ENCODE measurements at places on chromosomes 1 and 21.
A peak's percentile ranks its signal among the peaks of the same experiment; 100 is the strongest.

DNA sequence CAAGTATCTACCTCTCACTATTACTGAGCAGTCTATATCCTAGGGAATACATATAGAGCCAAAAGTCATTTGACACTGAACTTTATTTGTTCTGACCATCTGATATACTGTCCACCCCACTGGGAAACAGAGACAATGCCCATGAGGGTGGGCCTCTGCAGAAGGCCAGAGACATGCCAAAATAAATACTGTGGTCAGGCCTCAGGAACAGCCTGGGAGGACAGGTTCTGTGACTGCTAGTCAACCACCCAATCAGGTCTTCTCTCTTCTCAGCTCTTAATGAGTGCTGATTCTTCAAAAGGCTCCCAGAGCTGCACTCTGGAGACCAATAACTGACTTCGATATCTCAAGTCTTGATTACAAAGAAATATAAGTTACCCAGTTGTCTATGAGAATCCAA, 5.5 kb upstream of the ANKRD35 start:
- DNase-seq = peak; percentile 44

DNA sequence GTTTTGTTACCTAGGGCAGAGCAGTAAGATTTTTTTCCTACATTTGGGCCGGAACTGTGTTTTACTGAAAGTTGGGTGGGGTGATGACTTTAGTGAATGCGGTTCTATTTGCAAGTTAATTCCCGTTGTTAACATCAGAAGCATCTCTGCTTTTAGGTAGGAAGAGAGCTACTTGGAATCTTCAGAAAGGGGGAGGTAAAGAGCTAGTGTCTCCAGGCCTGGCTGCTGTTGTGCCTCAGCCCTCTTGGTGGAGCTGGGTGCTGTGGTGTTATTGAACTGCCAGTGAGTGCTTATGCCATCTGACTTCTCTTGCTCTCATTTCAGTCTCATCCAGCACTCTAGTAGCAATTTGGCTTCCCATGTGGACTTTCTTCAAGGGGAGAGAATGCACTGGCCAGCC, 3.4 kb downstream of the KDM4A start:
- no peak for DNase-seq

- DNase-seq = no peak
These were observed 18.3 kb downstream of the HYI start for GRCh38 chr1:43435146-43436145.

GRCh38 chr1:11388617-11389016, 90.3 kb upstream of the DISP3 start:
- no peak for DNase-seq

DNA sequence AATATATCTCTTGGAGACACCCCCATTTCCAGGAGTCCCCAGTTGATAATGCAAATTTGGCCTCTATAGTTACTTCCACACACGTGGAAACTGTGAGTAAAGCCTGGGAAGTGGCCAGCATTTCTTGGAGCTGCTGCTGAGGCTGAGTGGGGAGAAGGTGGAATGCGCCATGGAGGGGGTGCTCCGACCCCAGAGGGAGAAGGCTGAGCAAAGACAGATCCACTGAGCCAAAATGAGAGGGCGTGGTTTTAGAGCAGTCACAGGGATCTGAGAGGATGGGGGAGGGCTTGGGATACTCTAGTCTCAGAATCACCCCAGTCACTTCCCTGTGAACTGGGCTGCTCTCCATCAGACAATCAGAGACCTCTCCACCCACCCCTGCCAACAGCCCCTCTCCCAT, 38.7 kb downstream of the TRIM62 start:
- no peak for DNase-seq

- no peak for DNase-seq
These were observed 21.8 kb downstream of the ADARB1 start for GRCh38 chr21:45096217-45096616.

DNA sequence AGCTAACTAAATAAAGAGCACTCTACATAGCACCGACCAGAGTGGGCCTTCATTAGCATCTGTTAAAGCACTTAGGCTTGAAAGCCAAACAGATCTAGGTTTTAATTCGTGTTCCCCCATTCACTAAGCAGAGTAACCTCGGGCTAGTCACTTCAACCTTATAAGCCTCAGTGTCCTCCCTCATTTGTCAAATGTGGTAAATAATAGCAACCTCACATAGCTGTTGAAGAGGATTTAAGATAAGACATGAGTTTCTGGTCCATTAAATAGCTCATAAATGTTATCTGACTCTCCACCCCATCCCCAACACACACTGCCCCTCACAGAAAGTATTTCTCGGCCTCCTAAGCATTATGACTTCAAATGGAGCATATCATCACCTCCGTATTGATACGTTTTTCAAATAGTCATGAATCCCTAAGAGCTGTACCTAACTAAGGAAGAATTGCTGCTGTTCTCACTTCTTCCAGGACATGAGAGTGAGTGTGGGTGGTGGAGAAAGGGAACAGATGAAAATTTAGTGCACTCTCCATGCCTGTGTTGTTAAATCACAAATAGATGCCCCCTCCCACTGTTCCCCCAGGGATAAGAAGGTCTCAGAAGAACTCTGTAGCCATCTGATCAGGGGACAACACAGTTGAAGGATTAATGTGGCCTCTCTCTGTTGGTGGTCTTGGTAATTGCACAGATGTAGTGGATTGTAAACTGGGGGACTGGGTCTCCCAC, 47.6 kb downstream of the PLPP3 start:
- no peak for DNase-seq

GRCh38 chr1:206952171-206952570, 5.9 kb upstream of the PIGR start:
- peak; percentile 59 for DNase-seq

DNA sequence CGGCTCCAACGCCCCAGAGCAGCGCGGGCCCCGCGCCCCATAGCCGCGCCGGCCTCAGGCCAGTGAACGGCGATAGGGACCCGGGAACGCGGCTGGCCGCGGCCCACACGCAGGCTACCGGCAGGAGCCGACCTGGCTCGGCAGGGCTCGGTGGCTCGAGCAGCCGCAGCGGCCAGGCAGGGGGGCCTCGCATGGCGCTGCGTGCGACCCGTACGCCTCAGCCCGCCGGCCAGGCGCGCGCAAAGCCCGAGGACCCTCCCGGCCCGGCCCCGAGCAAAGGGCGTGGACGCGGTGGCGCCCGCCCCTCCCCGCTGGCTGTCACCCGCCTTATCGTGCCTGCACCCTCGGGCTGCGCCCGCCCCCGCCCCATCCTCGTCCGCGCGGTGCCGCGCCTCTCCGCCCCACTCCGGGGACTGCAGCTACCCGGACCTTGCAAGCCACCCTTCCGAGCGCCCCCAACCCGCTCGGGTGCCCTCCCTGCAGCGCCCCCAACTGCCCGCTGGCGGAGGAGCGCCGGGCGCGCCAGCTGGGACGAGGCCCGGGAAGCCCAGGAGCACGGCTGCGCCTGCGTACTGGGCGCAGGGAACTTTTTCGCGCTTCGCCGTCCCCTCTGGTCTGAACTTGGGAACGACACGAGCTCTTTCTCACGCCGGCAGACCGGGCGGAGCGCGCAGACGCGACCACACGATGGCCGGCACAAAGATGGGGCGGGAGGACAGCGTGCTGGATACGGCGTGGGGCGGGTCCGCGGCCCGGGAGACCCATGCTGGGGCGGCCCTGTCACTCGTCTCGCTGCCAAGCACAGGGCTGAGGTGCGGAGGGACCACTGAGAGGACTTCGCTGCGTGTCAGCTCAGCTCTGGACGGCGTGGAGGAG, at the start of gene ABCB10:
Gene ABCB10, minus strand, starts transcription at position 248 of the 876 bp plus-strand sequence. Its CDS starts 55 bp downstream, at position 193.
- peak; percentile 72 for DNase-seq

DNA sequence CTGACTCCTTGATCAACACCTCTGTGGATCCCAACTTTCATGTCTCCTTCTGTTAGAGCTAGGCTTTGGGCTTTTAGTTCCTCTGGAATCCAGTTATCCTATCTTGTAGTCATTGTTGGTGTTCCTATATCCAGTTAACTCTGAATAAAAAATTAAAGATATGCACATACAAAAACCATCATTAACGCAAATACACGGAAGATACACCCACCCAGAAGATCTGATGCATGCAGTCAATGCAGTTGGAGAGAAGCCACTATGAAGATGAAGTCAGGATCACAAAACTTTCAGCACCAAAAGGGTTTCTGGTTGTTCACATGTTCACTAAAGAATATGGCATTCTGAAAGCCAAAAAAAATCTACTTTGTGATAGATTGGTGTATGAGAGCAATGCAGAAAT, 123.6 kb upstream of the LHX8 start:
- no peak for DNase-seq

DNA sequence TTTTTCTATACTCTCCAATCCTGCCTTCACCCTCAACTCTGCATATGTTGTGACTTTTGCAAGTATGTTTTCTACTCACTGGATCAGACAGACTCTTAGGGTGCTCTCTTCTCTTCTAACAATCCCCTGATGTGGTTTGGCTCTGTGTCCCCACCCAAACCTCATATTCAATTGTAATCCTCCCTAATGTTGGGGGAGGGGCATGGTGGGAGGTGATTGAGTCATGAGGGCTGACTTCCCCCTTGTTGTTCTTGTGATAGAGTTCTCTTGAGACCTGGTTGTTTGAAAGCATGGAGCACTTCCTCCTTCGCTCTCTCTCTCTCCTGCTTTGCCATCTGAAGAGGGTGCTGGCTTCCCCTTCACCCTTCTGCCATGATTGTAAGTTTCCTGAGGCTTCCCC, 148.9 kb upstream of the IGSF21 start:
- DNase-seq = no peak

DNA sequence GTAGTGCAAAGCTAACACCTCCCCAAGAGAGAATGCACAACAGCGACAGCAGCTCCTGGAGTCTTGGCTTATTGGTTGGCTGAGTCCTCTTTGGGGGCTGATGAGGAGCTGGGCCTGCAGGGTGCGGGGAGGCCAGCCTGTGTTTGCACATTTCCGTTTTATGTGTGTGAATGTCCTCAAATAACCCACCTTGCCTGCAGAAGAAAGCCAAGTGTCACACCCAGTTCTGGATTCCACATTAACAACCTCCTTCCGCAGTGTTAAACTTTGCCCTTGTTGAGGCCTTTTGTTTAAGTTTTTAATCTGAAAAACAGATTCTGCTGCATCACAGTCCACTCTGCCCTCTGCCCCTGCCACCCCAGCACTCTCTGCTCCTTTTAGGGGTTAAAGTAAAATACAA, 274.5 kb downstream of the TM2D1 start:
- DNase-seq = no peak

DNA sequence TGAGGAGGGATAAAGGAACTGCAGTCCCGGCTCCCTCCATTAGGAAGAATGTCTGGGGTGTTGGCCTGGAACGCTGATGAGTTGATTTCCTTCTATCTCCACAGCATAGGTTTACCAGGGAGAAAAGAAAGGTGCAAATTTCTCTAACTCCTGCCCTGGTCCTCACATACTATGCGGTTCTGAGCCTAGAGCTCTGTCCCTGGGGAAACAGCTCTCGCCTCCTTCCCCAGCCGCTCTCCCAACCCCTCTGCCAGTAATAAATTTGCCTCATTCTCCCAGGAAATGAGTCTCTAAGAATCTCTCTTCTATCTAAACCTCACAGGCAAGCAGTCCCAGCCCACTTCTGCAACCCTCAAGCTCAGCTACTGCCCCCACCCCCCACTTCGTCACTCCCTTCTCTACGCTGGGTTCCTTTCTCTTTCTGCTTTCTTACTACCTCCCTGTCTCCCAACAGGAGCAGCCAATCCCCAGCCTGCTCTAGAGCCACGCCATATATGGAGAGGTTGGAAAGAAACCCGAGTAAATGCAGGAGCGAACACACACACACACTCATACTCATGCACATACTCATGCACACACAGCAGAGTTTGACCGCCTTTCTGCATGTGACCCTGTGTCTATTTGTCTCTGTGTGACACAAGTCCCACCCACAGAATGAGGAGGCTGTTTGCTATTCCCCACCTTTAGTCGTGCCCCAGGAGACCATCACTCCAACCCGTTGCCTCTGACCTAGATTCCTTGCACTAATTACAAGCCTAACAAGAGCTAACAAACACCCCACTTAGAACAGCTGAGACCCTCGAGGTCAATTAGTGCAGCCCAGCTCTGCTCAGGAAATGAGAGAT, 13.4 kb downstream of the PLEKHO1 start:
- peak; percentile 94 for DNase-seq

DNA sequence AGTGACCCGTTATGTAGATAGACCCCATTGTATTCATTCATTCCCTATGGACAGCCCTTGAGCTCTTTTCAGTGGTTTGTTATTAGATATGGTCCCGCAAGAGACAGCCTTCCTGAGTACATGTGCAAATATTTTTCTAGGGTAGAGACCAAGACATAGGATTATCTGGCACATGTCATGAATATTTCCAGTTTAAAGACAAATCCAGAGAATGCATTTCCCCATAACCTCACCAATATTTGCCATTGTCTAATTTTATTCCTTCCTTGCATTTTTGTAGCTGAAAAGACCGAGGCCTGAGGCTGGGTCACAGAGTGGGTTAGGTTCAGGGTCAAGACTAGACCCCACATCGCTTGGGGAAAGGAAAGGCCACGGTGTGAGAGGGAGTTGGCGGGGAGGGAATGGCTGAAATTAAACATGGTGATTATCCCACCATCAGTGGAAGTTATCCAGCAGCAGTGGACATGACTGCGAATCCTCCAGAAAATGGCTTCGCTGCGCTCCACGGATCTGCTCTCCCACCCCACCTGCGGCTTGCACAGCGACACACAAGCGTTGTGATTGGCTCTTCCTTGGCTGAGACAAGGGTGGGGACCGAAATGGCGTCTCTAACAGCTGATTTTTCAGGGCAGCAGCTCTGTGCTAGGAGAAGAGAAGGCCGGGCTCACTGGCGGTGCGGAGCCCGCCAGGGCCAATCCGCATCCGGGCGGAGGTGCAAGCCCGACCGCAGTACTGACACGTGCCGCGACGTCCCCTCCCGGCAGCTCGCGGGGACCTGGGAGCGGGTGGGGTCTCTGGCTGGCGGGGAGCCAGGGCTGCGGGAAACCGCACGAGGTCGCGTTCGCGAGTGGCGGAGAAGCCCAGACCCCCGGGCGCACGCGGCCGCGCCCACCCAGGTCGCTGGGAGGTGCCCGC, 16.1 kb upstream of the STMN1 start:
- DNase-seq = no peak

DNA sequence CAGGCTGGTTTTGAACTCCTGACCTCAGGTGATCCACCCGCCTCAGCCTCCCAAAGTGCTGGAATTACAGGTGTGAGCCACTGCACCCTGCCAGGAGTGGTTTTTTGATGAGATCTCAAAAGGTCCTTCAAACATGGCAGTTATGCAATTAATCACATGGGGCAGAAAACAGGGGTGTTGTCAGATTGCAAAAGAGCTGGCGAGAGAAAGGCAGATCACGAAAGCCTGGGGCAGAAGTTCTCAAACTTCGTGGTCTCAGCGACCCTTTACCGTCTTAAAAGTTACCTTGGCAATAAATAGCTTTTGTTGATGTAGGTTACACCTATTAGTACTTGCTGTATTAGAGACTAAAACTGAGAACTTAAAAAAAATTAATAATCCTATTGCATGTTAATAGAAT, 16.1 kb downstream of the CNR2 start:
- no peak for DNase-seq

DNA sequence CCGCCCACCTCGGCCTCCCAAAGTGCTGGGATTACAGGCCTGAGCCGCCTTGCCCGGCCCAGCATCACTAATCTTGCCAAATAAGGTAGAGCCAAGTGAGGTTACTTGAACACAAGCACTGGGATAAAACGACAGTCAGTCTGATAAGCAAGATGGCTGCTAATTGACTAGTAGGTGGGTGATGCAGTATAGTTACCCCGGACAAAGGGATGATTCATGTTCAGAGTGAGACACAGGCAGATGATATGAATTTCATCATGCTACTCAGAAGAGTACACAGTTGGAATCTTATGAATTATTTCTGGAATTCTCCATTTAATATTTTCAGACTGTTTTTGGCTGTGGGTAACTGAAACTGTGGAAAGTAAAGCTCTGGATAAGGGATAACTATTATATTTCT, 178.4 kb downstream of the USP25 start:
- DNase-seq = no peak
